ENCODE measurements at places on chromosomes 16 and 17.

GRCh38 chr17:14359163-14360020 is 58.5 kb downstream of the HS3ST3B1 start:
- no peak for DNase-seq

- DNase-seq: no peak
Measured at GRCh38 chr17:67594115-67594880, 123.4 kb upstream of the NOL11 start.

DNA sequence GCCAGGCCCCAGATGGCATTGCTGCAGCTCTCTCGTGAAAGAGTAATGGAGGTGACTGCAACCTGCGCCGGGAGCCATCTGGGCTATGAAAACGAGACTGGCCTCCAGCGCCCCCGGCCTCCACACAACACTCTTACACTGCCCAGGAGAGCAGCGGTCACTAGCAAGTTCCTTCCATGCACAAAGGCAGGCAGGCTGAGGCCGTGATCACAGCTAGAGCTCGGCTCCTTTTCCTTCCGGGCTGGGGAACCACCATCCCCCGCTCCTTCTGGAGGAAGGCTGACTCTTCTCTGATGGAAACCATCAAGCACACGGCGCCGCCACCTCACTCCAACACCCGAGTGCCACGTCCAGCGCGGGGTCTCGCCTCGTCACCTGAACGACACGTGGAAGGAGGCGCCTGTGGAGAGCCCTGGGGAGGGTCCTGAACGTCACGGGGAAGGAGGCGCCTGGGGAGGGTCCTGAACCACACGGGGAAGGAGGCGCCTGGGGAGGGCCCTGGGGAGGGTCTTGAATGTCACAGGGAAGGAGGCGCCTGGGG is 61.9 kb downstream of the KLHDC4 start:
- no peak for DNase-seq

DNA sequence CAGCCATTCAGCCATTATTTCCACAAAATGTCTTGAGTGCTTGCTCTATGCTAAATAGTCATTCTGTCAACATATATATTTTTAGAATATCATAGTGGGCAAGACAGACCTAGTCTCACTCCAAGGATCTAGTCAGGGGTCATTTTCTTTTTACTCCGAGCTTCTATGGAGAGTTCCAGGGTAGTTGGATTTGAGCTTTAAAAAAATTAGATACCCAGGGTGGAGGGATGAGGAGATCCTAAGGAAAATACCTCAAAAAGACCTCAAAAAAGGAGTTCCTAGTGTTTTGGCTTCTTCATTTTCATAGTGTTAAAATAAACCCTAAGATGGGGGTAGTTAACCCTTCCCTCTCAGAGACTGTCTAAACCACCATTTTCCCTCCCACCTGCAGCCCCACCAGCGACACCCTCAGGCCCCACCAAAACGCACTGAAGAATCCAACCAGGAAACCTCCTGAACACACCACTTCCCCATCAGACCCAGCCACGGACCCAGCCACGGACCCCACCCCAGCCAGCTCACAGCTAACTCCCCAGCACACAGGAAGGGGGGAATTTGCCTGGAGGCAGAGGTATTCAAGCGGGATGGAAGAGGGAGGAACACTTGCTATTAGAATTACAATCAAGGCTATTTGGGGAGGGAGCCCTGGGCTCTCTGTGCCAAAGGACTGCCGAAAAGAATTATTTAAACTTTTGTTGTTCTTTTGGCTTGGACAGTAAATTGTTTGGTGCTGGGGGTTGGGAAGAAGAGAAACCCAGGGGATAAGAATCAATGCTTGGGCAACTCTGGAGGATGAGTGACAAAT is 2.2 kb downstream of the ETV4 start:
- DNase-seq: no peak

GRCh38 chr17:28047806-28048205 is 5.3 kb downstream of the NLK start:
- DNase-seq: no peak
